ENCODE measurements at places on chromosomes 7 and 10.

DNA sequence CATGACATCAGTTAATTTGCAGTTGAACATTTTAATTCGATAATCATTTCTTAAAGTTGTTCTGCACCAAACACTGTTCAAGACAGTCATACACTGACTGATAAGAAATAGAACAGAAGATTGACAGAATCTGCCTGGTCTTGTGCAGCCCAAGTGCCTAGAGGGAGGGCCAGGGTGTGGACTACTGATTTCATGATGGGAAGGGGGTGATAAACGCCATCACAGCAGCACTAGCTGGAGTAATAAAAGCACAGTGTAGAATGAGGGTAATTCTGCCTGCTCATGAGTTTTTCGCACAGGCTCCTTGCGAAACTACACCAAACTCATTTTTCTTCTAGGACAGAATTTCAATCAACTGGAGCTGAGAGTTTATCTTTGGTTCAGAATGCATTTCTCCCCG is 270.1 kb downstream of the ARL4A start:
- no peak for DNase-seq

DNA sequence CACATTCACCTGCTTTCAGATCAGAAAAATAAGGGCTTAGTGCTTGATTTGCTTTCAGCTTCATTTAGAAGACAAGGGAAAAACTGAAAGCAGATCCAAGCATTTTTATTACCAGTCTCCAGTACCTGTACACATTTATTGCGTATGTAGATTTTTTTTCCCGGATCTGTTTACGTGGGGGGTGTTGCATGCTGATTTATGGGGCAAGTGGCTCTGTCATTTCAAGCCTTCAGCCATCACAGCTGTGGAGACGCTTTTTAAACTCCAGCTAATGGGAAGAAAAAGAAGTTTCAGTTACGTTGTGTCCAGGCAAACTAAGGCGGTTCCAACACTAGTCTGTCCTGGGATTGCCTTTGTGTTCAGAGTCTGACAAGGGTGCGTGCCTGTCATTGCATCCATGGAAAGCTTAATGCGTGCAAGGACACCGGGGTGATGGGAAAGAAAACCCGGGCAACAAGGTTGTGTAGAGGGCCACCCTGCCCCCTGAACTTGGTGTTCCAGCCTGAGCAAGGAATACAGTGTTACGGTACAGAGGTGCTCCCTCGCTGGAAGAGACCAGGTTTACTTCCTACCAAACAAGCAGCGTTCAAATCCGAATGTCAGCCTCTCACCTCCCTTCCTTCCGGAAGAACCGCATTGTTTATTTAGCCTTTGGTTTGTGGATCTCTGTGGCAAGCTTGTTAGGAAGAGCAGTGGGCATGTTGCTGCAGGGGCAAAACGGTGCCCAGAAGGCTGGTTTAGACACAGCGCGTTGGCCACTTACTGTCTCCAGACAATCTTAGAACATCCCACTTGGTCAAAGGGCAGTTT is 128.2 kb downstream of the FGFR2 start:
- no peak for DNase-seq

- no peak for DNase-seq
Observed at GRCh38 chr10:28242555-28243204, 60.2 kb downstream of the MPP7 start.

DNA sequence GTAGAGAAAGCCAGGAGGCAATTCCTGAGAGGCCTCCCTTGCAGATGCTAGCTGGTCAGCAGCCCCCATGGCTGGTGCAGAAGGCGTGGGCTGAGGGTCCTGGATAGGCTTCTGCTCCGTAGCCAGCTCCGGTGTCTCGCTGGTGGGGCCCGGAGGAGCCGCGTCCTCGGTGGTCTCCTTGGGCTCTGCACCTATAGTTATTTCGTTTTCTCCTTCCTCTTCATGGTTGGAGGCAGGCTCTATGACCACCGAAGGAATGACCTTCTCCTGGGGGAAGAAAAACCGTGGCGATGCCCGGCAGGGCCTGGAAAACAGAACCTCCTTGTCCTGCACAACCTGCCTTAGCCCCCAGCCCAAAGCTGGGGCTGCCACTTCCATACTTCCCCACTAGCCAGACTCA is 118.3 kb upstream of the TARP start:
- no peak for DNase-seq

GRCh38 chr10:35195361-35196306 is 69.0 kb downstream of the CREM start:
- DNase-seq, result no peak

DNA sequence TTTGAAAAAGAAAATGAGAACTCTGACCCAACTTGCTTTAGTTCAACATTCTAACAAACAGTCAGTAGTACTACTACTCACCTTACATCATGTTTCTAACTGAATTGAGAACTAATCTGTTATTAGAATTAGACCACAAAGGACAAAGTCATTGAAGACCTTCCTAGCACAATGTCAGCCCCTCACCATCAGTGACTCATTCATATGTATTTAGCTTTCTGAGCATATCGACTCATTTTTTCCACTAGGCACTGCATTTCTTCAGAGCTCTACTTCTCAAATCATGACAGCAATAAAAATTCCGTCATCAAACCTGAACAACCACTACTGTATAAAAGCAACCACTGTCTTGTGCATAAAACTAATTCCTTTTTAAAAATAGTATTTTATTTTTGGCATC is 4.4 kb upstream of the LRRN3 start:
- no peak for DNase-seq

DNA sequence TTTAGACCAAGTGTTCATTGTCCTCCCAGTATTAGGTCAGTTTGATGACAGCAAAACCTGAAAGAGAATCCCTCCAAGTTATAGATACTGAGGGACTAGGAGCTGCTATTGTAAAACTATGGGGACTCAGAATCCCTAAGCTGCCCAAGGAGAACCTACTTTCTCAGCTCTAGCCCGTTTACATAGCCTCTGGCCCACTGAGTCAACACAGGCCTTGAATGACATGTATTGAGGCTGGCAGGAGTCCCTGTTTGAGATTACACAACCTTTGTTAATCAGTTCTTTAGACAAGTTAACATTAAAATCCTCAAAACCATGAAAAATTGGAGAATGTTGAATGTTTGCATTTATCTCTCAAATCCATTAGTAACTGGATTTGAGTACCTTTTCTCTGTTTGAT is 1079.0 kb downstream of the KCNMA1 start:
- DNase-seq, result no peak

DNA sequence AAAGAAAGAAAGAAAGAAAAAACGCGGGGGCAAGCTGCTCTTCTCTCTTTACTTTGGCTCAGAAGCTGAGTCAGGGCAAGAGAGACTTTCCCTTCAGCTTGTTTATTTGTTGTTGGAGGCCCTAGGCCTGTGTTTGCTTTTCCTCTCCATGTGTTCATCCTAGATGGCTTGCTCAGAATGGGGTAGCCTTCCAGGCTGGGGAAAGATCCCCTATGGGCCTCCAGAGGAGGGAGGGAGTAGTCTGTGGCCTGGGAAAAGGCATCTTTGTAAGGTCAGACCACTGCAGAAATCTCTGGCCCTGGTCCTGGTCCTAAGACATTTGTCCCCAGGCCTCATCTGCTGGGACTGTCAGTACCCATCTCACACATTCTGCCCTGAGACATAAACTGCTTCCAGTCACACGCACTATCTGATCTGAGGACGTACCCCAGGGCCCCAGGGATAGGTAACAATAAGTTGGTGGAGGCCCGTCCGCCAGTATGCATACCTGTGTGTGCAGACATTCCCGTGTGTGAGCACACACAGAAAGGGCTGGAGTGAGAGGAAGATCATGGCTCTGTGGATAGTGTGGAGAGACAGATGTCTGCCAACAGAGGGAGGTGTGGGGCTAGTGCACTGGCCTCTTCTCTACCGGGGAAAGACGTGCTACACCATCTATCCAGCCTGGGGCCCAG is 4.9 kb upstream of the SCD start:
- DNase-seq, result no peak

GRCh38 chr7:56033671-56034432 is 17.4 kb downstream of the PSPH start:
- no peak for DNase-seq

- DNase-seq, result no peak
Observed at GRCh38 chr10:6035931-6036575, 26.1 kb downstream of the IL2RA start.

GRCh38 chr7:91263384-91264045 is 718 bp upstream of the FZD1 start:
- no peak for DNase-seq

DNA sequence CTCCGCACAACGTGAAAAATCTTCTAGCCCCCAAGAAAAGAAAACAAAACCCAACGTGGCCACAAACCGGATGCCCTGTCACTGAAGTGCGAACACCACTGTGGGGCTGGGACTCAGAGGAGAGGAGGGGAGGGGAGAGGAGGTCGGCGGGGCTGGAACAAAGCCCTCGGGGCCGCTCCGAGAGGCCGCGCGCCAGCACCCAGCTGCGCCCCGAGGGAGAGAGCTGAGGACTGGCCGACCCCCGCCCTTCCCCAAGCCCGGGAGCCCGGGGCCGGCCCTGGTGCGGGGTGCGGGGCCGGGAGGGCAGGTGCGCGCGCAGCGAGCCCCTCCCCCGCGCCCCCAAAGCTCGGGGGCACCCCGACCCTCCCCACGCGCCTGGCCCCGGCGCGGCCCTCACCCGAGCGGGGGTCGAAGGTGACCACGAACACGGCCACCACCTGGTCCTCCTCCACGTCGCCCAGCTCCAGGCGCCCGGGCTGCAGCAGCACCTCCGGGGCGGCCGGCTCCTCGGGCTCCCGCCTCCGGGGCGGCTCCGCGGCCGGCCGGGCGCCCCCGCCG is 398 bp downstream of the DENND11 start:
- no peak for DNase-seq

DNA sequence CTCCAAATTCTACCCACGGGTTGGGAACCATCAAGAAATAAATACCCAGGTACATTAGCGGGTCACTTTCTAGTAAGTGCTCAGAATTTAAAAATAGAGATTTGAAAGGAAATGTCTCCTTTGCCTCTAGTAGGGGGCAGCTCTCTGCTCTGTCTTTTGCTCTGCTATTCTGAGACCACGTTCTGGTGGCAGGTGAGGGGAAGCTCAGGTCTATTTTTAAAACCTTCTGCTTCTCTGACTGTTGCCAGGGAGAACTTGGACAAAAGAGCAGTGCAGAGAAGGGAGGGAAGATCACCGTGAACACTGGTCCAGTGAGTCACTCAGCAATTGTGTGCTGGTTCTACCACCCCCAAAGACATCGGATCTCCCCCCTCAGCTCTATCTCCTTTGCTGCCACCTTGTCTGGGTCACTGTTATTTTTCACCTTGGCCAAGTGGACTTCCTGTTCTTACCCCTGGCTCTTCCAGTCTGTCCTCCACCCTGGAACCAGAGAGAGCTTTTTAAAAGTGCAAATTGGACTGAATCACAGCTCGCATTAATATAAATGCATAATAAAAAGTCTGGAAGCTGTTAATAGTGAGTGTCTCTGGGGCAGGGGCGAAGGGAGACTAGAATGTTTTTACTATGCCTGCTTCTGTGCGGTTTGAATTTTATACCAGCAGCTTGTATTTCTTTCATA is 72.4 kb upstream of the LOXL4 start:
- DNase-seq, result peak; percentile 88

DNA sequence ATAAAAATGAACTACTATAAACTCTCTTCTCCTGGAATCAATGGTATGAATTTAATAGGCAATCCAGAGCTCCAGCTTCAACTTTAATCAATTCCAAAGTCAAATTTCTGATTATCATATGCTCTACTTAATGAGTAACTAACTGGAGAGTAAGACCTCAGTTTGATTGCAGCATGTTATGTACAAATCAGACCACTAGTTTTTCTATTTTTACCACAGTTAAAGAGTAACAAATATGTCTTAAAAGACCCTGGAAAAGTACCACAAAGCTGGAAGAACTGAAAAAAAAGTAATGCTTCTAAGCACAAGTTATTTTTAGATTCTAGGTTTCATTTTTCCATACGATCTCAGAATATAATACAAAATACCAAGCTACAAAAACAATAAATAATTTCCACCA is 56.0 kb upstream of the TNKS2 start:
- no peak for DNase-seq

DNA sequence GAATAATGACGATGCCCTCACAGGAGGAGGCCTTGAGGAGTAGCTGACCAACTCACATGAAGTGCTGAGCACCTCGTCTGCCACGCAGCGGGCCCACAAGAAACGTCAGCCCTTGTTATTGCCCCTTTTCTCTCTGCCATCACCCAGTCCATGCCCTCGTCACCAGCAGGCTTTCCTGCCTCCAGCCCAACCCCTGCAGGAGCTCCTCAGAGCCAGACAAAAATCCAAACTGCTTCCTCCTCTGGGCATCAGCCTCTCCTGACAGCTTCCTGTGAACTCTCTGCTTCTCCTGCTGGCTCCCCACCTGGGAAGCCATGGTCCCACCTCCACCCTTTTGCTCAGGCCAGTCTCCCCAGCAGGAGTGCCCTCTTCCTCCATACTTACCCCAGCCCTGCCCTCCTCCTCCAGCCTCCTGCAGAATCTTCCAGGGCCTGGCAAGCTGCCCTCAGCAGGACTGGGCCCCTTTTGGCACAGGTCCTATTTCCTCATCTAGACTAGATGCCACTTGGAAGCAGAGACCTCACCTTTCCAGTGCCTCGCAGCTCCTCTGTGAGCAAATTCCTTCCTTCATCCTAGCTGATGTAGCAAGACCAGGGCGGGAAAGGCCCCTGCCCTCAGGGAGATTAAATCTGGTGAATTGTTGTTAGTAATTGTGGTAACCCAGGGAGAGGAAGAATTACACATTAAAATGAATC is 115.1 kb downstream of the C10orf105 start:
- DNase-seq, result no peak

GRCh38 chr7:82511542-82511941 is 68.0 kb upstream of the CACNA2D1 start:
- DNase-seq, result no peak

GRCh38 chr10:110376021-110376766 is 71.5 kb upstream of the SMNDC1 start:
- DNase-seq, result no peak

DNA sequence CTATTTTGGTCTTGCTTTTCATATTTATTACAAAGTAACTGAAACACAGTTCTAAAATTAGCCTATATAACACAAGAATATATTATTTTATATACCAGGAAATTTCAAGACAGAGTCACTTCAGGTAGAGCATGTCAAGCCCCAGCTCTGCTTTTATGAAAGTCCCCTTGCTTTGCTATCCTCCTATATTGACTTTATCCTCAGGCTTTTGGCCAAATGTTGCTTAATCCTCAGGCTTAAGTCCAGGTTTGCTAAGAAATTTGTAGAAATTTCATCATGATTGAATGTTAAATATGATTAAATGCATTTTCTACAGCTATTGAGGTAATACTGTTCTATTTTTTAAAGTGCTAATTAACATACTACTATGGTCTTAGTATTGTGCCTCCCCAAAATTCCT is 227.6 kb downstream of the FZD1 start:
- DNase-seq, result no peak
